Activated CD4-positive, alpha-beta T cell treated with anti-CD3 and anti-CD28 coated beads, Interleukin-2, amount 10 ng/mL, durations not matched to agents 24 days and 14 days (primary cell): ENCODE measurements at places on chromosomes 7 and 10. TPM values are rescaled to one million over a fixed set of nuclear protein-coding genes. Genes with fewer than 3 reads are reported as not detected.

- H3K27me3 ChIP-seq: peaks cover 4% of the 10 kb centered on the region
- H3K36me3 ChIP-seq: peaks cover 8% of the 10 kb centered on the region
- H3K4me3 ChIP-seq: no peak overlapping the region
- peaks cover 14% of the 10 kb centered on the region for H3K4me1 ChIP-seq
Observed at GRCh38 chr7:152702-153391, 39.5 kb upstream of the FAM20C start.

- peak overlapping the region; percentile 70 for H3K27ac ChIP-seq
- H3K36me3 ChIP-seq: no peaks in the 10 kb centered on the region
- no peak overlapping the region for H3K4me3 ChIP-seq
- DNase-seq: peak; percentile 58
Observed at GRCh38 chr7:50145801-50146338, 52.8 kb upstream of the ZPBP start.

DNA sequence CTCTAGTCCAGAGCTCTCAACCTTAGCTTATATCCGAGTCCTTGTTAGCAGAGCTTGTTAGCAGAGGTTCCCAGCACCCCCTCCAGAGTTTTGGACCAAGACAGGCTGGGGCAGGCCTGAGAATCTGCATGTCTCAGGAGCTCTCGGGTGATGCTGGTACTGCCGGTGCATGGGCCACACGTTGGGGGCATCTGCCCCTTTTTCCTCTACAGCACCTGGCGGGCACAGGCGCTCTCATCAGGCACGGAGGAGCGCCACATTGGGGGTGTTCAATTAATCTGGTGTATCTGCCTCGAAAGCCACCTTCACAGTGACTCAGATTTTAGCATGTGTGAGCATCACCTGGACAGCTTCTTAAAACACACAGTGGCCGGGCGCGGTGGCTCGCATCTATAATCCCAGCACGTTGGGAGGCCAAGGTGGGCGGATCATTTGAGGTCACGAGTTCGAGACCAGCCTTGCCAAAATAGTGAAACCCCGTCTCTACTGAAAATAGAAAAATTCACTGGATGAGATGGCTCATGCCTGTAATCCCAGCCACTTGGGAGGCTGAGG lies 117.7 kb downstream of the ELFN1 start:
- no peak overlapping the region for H3K27ac ChIP-seq
- peaks cover 2% of the 10 kb centered on the region for H3K27me3 ChIP-seq

The NEUROG3 gene
- total RNA-seq: not detected in 2 replicates

The ELMO1 gene
- 110 and 121 TPM in 2 replicates for total RNA-seq

The RASSF4 gene
- 1.3 and 1.5 TPM in 2 replicates for total RNA-seq
